ENCODE measurements at places on chromosomes 13 and 19.

DNA sequence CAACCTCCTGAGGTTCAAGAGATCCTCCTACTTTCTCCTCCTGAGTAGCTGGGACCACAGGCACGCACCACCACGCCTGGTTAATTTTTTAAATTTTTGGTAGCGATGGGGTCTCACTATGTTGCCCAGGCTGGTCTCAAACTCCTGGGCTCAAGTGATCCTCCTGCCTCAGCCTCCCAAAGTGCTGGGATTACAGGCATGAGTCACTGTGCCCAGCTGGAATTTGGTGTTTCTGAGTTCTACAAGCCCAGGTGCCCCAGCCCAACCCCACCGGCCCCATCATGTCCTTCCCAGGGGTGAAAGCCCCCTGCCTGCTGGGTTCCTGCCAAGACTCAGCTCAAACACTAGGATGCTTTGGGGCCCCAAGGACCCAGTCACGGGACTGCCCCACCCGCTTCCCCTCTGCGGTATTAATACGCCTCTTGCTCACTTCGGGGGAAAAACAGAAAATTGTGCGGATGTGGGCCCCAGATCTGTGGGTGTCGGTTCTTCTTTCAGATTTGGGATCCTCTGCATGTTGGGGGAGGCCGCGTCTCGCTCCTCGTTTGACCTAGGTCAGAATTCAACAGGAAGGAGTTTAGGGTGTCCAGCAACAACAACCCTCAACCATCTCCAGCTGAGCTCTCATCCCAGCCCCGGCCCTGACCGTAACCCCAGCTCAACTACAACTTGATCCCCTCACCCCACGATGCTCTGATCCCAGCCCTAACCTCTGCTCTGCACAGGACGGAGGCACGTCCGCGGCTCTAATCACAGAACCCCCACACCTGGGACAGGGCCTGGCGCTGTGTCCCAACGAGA, 3.7 kb upstream of the FCER2 start:
- DNase-seq: no peak

DNA sequence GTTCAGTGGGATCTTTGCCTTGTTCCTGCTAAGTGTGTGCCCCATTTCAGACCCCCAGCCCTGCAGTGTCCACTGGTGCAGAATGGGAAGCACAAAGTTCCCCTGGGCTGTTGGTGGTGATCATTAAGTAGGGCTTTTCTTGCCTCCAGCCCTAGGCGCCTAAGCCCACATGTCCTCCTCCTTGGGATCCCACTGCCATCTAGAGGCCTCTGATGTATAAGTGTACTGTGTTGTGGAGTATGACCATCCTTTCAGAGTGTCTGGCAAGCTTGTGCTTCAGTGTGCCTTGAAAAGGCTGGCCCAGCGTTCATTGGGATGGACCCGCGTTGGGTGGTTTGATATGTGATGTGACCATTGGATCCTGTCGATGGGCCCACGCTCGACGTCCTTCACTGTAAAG, 71.2 kb downstream of the WASF3 start:
- no peak for DNase-seq

- DNase-seq: no peak
These were observed 2.7 kb downstream of the LSR start for GRCh38 chr19:35251456-35251855.

DNA sequence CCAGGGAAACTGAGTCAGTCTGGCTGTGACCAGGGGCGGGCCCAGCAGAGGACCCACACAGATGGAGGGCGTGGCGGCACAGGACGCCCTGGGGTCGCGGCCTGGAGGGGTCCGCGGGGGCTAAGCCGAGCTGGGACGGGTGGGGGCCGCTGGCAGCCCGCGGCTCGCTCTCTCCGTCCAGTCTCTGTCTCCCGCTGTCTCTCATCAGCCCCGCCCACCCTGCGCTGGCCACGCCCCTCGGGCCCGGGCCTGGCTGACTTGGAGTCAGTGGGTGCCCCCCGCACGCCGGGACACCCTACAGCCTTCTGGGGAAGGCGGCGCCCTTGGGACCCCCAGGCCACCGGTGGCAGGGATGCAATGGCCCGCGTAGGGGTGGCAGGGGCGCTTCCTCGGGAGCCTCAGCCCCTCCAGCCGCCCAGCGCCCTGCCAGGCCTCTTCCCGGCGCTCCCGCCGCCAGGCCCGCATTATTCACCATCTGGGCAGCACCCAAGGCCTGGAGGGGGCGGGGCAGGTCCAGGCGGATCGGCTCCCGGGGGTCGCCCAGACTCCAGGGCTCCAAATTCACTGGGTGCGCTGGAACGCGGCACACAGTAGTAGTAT, at the start of gene TBXA2R:
TBXA2R (minus strand) TSS at position 186 of the 600 bp plus-strand sequence. CDS start 6,241 bp downstream, outside the sequence.
- no peak for DNase-seq

DNA sequence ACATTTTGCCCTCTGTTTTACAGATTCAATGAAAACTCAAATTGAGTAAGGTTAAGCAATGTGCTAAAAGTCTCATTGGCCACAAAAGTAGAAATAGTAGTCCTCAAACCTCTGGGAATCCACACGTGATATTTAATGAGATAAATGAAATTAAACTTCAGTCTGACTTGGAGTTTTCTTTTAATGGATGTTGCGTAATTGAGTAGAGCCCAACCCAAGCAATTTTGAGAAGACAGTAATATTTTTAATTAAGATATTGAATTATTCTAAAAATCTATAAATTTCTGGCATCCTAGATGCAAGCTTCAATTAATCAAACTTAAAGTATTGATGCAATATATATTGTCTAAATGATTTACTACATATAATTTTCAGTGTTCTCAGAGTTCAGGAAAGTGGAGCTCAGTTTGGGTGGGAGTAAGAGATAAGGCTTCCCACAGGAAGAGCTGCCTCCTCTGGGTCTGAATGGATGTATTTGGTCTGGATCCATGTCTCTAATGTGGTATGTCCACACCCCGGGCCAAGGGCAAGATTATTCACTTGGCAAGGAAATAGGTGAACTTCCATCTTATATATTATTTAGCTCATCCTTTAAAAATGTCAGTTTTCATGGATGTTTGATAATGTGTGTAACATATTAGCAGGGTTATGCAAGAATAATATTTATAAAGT, 6.9 kb downstream of the MBNL2 start:
- DNase-seq: no peak

GRCh38 chr13:48320891-48321510, 17.4 kb downstream of the RB1 start:
- no peak for DNase-seq

- DNase-seq: no peak
These were observed 72.4 kb upstream of the TSC22D1 start for GRCh38 chr13:44648392-44649103.

- DNase-seq: no peak
These were observed 20.6 kb upstream of the ELF1 start for GRCh38 chr13:41039746-41040145.

DNA sequence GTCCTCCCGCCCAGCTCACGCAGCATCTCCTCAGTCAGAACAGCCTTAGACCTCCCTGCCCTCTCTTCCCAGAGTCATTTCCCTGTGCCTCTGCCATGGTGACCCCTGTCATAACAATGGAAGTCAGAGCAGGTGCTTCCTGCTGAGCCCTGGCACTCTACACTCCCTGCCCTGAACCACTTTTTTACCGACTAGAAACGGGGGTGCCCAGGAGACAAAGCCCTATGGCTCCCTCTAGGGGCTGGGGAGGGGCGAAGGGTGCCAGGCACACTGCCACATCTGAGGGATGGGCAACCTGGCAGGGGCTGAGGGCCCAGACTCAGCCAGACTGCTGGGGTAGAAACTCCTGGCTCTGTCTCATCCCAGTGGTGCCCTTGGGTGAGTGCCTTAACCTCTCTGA, 16.4 kb downstream of the ZNF574 start:
- no peak for DNase-seq

DNA sequence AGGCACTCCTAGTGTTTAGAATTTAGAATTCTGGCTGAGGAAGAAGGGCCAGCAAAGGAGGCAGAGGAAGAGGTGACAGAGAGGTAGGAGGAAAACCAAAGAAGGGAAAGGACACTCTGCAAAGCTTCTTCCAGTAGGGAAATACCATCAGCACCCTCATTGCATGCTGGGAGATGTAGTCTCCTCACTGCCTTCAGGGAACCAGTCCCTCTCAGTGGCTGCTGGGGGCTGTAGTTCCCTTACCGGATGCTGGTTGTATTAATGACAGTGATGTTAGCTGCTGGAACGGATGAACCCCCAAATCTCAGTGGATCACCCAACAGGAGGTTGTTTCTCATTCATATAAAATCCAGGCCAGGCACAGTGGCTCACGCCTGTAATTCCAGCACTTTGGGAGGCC, 10.1 kb downstream of the GRIN2D start:
- no peak for DNase-seq

- no peak for DNase-seq
These were observed 88.6 kb downstream of the UBL3 start for GRCh38 chr13:29761815-29762214.

DNA sequence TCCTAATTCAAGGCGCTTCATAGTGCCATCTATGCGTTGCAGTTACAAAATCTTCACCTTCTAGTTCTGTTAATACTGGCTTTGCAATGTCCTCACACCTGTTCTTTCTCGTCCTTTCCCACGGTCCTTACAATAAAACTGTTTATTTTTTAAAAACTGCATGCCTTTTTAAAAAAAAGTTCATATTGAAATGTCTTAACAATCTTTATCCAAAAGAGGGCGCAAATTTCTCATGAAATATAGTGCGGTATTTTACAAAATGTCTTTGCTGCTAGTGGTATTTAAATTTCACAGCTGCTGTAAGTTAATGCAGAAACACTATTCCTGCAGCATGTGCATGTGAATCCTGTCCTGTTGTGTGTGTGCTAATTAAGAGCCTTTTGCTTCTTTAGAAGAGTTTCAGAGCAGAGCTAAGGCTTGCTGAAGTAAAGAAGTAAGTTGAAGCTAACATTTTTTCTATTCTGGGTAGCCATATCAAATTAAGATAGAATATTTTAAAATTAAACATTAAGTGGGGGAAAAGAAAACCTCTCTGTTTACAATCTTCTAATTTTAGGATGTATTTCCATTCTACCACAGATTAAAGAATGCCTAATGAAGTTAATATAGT, 15.8 kb upstream of the CLDN10 start:
- DNase-seq: no peak

DNA sequence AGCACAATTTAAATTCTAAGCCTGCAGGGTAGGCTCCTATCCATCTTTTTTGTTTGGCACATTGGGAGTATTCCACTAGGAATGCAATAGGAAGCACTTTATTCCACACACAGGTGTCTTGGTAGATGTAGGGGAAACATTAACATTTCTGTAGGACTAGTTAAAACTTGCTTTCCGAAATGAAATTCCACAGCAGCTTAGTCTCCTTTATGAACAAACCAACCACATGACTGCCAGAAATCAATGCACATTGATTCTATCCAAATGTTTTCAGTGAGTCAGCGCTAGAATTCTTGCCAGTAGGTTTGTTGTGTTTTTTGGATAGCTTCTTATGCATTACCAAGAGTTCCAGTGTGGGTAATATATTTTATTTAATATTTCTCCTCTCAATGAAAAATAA, 207.9 kb upstream of the CSNK1A1L start:
- DNase-seq: no peak

GRCh38 chr19:52670046-52670445, 31.9 kb upstream of the ZNF83 start:
- DNase-seq: no peak

DNA sequence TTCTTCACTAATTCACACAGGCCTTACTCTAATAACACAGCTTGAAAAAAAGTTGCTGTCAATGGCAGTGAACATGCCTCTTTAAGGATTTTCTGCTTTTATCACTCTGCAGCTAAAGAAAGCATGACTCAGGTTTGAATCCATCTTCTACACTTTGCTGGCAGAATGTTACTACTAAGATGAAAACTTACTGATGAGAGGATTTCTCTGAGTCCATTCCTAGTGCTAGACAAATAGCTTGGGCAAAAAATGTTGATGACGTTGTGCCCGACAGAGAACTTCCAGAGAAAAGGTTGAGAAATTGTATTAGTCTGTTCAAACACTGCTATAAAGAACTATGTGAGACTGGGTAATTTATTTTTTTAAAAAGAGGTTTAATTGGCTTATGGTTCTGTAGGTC, 572.0 kb downstream of the IRS2 start:
- no peak for DNase-seq

DNA sequence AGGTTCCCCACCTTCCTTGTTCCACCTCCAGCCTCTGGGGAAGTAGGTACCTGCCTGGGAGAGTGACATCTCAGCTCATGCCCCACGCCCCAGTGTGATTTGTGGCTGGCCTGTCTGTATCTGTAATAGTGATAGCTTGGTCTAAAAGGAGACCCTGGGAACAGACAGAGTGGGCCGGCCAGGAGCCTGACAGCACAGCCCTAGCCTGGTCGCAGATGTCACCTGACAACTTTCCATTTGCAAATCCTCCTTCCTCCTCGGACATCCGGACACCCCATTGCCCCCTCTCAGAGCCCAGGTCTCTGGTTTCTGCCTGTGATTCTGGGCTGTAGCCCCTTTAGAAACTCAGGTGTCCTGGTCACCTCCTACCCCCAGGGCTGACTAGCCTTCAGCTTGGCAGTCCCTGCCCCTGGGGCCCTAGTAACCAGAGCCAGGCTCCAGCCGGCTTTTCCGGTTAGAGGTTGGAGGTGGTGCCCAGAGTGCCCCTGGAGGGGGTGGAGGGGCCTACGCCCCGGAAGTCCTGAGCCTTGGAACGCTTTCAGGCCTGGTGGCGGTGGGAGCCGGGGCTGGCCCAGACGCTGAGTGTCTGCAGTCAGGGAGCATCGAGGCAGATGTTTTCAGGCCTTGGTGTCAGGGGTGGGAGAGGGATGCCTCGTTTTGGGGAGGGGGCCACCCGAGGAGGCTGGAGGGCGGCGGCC, 6.5 kb downstream of the LRRC8E start:
- no peak for DNase-seq

- DNase-seq: no peak
These were observed 10.3 kb upstream of the IL4I1 start for GRCh38 chr19:49906879-49907564.

- no peak for DNase-seq
These were observed 52.0 kb downstream of the SLC7A1 start for GRCh38 chr13:29543230-29544215.

- DNase-seq: no peak
These were observed 16.1 kb downstream of the CKM start for GRCh38 chr19:45306518-45307027.

DNA sequence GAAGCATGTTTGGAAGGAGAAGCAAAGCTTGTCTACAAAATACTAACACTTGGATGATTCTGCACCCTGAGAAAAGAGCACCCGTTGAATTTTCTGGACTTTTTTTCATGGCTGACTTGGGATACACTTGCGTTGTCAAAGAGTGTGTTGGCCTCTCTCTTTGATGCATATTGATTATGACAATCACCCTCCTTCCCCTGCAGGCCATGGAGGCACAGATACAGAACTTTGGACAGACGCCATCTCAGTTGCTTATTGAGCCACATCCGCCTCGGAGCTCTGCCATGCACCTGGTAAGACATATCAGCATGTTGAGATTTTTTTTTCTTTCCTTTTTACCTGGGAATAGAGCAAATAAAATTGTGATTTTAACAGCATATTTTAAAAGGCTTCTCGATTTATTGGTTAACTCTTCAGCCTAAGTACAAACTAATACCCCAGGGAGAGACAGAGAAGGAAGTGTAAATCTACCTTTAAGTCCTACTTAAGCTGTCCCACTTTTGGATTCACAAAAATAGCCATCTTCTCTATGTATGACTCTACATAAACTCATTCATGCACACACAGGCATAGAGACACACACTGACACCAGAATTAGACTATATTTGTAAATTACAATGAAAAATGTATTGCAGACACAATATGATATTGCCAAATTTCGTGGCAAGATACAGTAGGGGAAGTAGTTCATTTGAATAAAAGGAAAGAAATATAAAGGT, 169.7 kb upstream of the MAB21L1 start:
- DNase-seq: no peak

All from BJ (cell line).